ENCODE measurements at places on chromosomes 16 and 17. TPM values are rescaled to one million over a fixed set of nuclear protein-coding genes. Genes with fewer than 3 reads are reported as not detected.

- H3K27me3 ChIP-seq = no peaks in the 10 kb centered on the region
- no peak overlapping the region for H3K4me3 ChIP-seq
- H3K27ac ChIP-seq = no peak overlapping the region
- no peaks in the 10 kb centered on the region for H3K36me3 ChIP-seq
- no peak for DNase-seq
These were observed 10.2 kb downstream of the ZC3H18 start for GRCh38 chr16:88580371-88580770.

GRCh38 chr16:48269011-48269410, 21.7 kb upstream of the ABCC11 start:
- no peak for DNase-seq
- no peak overlapping the region for H3K4me3 ChIP-seq
- no peaks in the 10 kb centered on the region for H3K27me3 ChIP-seq
- H3K4me1 ChIP-seq = no peaks in the 10 kb centered on the region
- H3K27ac ChIP-seq = no peak overlapping the region

DNA sequence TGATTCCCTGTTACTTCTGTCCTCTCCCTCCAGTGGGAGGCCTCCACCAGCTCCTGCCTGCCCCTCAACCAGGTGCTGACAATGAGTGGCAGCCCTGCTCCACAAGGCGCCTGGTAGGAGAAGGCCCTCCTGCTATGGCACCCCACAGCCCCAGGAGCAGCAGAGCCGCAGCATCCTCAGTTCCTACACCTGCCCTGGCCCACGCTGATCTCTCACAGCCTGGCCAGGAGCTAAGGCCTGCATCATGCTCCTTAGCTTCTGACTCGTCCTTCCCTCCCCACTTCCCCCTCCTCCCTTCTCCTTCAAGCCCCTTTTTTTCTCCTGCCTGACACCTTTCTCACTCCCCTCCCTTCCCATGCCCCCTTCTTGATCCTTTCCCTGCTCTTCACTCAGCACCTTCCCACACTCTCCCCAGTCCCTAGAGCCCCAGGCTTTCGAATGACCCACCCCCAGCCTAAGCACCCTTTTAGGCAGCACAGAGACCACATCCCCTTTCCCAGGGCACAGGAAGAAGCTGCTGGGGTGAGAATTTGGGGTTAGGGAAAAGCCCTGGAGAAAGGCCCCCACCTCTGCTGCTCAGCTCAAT, 6.5 kb downstream of the PROCA1 start:
- H3K4me3 ChIP-seq = no peak overlapping the region
- no peaks in the 10 kb centered on the region for H3K27me3 ChIP-seq
- no peak overlapping the region for H3K27ac ChIP-seq
- H3K4me1 ChIP-seq = peaks cover 4% of the 10 kb centered on the region

GRCh38 chr17:54177606-54178308, 355.0 kb downstream of the KIF2B start:
- H3K4me3 ChIP-seq = no peak overlapping the region
- DNase-seq = no peak
- no peaks in the 10 kb centered on the region for H3K4me1 ChIP-seq
- no peaks in the 10 kb centered on the region for H3K36me3 ChIP-seq

- no peak overlapping the region for H3K27ac ChIP-seq
- H3K4me1 ChIP-seq = no peaks in the 10 kb centered on the region
- no peaks in the 10 kb centered on the region for H3K36me3 ChIP-seq
- peaks cover 34% of the 10 kb centered on the region for H3K27me3 ChIP-seq
- no peak for DNase-seq
These were observed 20.9 kb upstream of the PYY start for GRCh38 chr17:43974382-43975266.

DNA sequence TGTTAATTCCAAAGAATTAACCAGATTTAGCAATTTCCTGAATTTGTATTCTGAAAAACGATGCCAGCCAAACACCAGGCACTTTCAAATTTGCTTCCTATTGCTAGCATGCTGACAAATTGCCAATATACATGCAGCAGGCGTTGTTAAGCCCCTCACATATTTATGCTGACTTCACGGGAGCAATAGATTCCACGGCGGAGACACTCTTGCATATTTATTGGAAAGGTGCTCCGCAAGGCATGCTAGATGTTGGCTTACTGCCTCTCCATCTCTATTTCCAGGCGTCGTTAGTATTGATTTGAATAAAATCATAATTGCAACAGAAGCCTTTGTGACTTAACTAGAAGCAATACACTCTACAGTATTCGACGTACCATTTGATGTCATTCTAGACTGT, 211.0 kb upstream of the IRX5 start:
- H3K27me3 ChIP-seq = peaks cover 5% of the 10 kb centered on the region
- DNase-seq = no peak

DNA sequence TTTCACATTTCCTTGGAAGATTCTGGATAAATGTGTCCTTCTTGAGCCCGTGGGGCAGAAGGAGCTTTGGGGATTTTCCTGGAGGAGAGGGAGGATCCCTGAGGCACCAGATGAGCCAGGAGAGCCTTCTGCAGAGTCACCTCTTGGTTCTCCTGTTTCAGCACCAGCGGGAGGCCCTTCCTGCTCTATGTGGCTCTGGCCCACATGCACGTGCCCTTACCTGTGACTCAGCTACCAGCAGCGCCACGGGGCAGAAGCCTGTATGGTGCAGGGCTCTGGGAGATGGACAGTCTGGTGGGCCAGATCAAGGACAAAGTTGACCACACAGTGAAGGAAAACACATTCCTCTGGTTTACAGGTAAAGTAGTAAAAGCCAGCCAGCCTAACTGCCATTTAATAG, 77.1 kb downstream of the ARSG start:
- peak; percentile 61 for DNase-seq
- H3K27me3 ChIP-seq = no peaks in the 10 kb centered on the region
- H3K36me3 ChIP-seq = 0 out of 2 replicates have a peak, but pooled peaks cover 4% of the 10 kb centered on the region
- H3K4me1 ChIP-seq = peaks cover 9% of the 10 kb centered on the region

- H3K27ac ChIP-seq = no peak overlapping the region
- no peak for DNase-seq
These were observed 24.7 kb downstream of the SSH2 start for GRCh38 chr17:29905086-29905878.

Gene EFNB3
- total RNA-seq = 1.6 TPM

Gene CNGB1
- 1.1 TPM for total RNA-seq

All from PC-9 (cell line).